ENCODE measurements at places on chromosomes 7 and 10. TPM values are rescaled to one million over a fixed set of nuclear protein-coding genes. Genes with fewer than 3 reads are reported as not detected.
A peak's percentile ranks its signal among the peaks of the same experiment; 100 is the strongest.

PPP1R17 gene
- not detected for polyA plus RNA-seq

HYAL4 gene
- not detected for polyA plus RNA-seq

MKX gene
- polyA plus RNA-seq = not detected

SH2D4B gene
- not detected for polyA plus RNA-seq

EIF3A gene
- polyA plus RNA-seq = 40.5 TPM

TMEM184A gene
- 0.06 TPM for polyA plus RNA-seq

EPDR1 gene
- polyA plus RNA-seq = 3.3 TPM

ZNF775 gene
- 3.3 TPM for polyA plus RNA-seq

ARHGAP22 gene
- polyA plus RNA-seq = not detected

DNA sequence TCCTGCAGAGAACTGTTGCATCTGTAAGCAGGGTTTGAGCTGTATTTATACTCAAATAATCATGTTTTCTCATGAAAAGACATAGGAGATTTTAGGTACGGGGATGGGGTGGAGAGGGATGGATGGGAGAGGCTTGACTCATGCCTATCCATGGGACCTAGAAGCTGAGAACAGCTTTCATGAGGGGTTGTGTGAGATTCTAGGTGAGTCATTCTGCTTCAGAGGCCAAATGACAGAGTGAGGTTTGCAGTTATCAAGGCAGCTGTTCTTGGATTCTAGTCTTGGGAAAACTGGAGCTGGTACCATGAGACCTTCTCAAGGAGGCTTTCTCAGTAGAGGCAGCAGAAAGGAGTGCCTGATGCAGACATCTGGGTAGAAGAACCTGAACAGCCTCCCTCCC is 746.9 kb downstream of the TYW1 start:
- no peaks in the 10 kb centered on the region for H3K27me3 ChIP-seq
- H3K27ac ChIP-seq = no peak overlapping the region
- no peak for DNase-seq
- no peak overlapping the region for H3K4me3 ChIP-seq
- no peaks in the 10 kb centered on the region for H3K36me3 ChIP-seq

DNA sequence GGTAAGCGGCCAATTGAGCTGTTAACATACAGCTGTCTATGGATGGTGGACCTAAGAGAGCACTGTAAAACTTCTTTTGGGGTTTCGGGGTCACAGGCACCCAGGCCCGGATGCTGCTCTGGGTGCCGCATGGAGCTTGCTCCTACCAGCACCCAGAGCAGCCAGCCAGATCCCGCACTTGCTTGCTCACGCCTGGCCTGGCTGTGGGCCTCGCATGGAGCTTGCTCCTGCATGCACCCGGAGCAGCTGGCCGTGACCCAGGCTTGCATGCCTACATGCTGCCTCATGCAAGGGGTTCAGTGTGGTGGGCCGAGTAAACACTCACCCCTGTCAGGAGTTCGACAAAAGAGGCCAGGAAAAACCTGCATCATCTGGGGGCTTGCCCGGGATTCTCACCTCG is 896.9 kb downstream of the SORCS1 start:
- DNase-seq = no peak
- H3K27ac ChIP-seq = no peak overlapping the region
- H3K4me3 ChIP-seq = no peak overlapping the region
- no peaks in the 10 kb centered on the region for H3K36me3 ChIP-seq

GRCh38 chr10:89479771-89480446 is 55.5 kb downstream of the SLC16A12 start:
- no peak overlapping the region for H3K4me3 ChIP-seq
- DNase-seq = no peak
- no peaks in the 10 kb centered on the region for H3K4me1 ChIP-seq
- H3K36me3 ChIP-seq = no peaks in the 10 kb centered on the region

DNA sequence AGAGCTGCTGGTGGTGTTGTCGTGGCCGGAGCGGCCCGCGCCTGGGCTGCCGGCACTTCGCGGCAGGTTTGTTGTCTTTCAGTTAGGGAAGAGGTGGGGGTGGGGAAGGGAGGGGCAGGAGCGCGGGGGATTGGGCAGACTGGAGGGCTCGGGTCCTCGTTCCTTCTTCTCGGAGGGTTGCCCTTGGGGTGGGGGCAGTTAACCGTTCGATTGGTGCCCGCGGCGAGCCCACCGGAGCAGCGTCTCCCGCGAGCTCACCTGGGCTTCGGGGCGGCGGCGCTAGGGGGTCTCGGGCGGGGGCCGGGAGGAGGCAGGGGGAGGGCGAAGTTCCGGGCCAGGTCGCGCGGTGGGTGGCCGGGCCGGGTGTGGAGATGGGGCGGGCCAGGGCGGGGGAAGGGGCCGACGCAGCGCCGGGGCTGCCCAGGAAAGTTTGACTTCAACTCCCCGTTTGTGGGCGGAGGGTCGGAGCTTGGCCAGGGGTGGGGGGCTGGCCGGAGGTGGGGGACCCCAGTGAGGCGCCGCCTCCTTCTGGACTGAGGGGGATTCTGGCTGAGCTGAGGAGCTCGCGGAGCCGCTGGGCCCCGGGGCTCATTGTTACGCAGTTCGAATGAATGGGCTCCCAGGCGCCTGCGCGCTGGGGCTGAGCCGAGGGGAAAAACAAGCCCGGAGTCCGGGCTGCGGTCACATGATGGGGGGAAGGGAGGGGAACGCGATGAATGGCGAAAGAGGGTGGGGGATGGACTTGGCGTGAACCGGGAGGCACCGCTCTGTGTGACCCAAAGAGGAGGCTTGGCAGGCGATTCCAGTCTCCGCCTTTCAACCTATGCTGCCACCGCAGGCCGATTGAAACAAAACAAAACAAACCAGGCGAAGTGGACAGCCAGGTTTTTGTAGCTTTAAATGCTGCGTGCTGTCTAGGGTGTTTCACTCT is 582 bp downstream of the HBP1 start:
- H3K36me3 ChIP-seq = no peaks in the 10 kb centered on the region
- H3K27ac ChIP-seq = peak overlapping the region; percentile 100
- H3K4me3 ChIP-seq = peak overlapping the region; percentile 62
- peak; percentile 72 for DNase-seq

DNA sequence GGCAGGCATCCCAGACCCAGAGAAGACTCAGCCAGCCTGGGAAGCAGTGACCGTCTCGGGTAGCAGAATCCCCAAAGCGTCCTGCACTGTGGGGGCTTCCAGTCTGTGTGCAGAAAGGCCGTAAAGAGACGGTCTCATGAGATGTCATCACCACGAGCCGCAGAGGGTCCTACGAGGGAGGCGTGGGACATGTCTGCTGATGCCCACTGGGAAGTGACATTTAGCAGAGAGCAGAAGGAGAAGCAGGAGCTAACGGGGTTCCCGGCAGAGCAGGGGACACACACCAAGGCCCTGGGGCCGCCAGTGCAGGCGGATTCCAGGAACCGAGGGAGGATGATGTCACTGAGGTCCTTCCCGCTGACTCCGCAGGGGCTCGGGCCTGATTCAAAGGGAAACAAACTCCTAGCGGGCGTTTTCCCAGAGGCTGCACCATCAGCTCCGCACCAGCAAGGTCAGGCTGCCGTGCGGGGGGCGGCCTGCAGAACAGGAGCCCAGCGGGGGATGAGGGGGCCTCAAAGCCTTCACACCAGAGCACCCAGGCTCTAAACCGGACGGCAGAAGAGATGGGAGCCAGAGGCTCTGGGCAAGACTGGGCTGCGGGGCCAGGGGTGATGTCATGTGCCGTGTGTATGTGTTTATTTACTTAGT is 85.4 kb upstream of the PDGFA start:
- no peak for DNase-seq
- H3K4me3 ChIP-seq = peak overlapping the region; percentile 26
- H3K36me3 ChIP-seq = peaks cover 8% of the 10 kb centered on the region
- peak overlapping the region; percentile 86 for H3K27ac ChIP-seq
- H3K27me3 ChIP-seq = no peaks in the 10 kb centered on the region

- H3K27me3 ChIP-seq = no peaks in the 10 kb centered on the region
- DNase-seq = no peak
- no peak overlapping the region for H3K27ac ChIP-seq
- no peaks in the 10 kb centered on the region for H3K36me3 ChIP-seq
Measured at GRCh38 chr10:130012129-130012528, 48.1 kb upstream of the EBF3 start.

DNA sequence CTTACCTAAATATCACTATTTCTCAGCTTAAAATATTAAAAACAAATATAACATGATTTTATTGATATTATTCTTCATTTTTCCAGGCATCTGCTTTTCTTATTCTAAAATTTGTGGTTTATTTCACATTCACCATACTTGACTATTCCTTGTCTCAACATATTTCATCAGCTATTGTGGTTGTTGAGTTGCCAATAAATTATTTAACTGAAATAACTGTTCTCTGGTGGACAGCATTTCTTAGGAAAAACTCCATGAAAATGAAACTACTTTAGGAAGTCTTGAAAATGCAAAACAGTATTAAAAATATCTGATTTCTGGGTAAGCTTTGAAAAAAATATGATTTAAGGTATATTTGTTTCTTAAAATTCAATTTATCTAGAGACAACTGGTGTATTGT is 122.9 kb upstream of the SEMA3A start:
- no peaks in the 10 kb centered on the region for H3K4me1 ChIP-seq
- no peak overlapping the region for H3K4me3 ChIP-seq
- no peaks in the 10 kb centered on the region for H3K27me3 ChIP-seq
- DNase-seq = no peak
- H3K36me3 ChIP-seq = no peaks in the 10 kb centered on the region

DNA sequence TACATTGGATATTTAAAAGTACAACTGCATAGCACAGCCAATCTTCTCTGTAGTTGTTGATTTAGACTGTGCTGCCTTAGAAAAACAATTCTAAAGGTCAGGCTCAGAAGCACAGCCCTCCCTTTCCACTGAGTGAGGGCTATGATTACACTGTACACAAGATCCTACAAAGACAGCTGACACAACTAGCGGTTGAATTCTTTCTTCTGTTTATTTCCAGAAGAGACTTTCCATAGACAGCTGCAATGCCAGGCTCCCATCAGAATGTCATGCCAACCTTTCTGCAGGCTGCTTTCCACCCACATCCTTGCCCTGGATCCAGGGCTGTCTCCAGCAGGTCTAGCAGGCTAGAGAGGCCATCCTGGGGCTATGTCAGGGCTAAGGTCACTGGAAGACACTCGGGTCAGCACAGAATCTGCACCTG is 39.3 kb downstream of the FAM13C start:
- DNase-seq = no peak
- no peaks in the 10 kb centered on the region for H3K36me3 ChIP-seq
- H3K27me3 ChIP-seq = no peaks in the 10 kb centered on the region
- no peak overlapping the region for H3K27ac ChIP-seq
- no peak overlapping the region for H3K4me3 ChIP-seq
- no peaks in the 10 kb centered on the region for H3K4me1 ChIP-seq

DNA sequence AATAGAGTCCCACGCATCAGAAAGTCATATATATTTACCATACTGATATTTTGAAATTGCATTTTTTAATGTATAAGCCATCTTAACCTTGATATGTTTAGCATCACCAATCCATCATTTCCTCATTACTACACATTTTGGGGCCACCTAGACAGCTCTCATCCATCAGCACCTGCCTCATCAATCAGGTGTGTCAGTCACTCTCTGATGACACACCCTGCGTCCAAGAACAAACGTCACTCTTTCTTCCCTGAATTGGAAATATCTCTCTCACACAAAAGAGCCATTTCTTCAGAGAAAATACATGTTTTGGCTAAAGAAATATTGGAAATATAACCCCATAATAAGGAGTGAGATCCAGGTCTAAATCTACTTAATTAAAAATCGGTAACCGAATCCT is 38.9 kb upstream of the RSU1 start:
- no peaks in the 10 kb centered on the region for H3K27me3 ChIP-seq
- no peak for DNase-seq
- H3K4me1 ChIP-seq = no peaks in the 10 kb centered on the region
- no peaks in the 10 kb centered on the region for H3K36me3 ChIP-seq

- no peaks in the 10 kb centered on the region for H3K4me1 ChIP-seq
- H3K27ac ChIP-seq = no peak overlapping the region
- no peak overlapping the region for H3K4me3 ChIP-seq
- H3K36me3 ChIP-seq = no peaks in the 10 kb centered on the region
- DNase-seq = no peak
- H3K27me3 ChIP-seq = peaks cover 3% of the 10 kb centered on the region
Measured at GRCh38 chr7:123023126-123023525, 27.6 kb upstream of the TAS2R16 start.

DNA sequence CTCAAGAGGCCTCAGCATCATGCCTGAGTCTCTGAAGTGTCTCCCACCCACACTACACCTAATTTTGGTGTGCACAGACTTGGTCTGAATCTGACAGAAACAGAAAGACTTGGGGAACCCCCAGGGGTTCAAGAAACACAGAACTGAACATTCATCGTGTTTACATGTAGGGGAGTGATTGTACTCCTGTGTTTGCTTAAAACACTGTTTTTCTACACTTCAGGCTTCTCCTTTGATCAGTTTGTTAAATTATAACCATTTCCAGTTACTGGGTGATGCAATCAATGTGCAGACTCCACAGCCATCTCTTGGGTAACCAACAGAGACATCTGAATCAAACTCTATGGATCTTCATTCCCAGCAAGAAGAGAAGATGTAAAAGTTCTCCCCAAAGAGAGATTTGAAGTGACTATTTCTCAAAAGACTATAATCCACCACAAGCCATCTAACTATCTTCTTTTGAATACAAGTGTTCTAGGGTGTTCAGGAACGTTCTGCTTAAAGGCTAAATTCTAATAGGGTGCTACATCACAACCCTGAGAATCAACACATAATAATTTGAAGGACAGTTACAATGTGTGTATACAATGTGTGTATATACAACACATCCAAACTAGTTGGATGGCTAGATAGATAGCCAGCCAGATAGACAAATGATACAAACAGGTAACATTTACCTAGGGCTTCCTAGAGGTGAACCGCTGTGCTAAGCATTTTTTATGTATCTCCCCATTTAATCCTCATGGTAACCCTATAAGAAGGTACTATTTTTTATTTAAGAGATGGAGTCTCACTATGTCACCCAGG is 34.2 kb downstream of the DNAJC12 start:
- no peaks in the 10 kb centered on the region for H3K27me3 ChIP-seq
- H3K4me1 ChIP-seq = no peaks in the 10 kb centered on the region
- H3K27ac ChIP-seq = no peak overlapping the region
- no peaks in the 10 kb centered on the region for H3K36me3 ChIP-seq
- no peak overlapping the region for H3K4me3 ChIP-seq

DNA sequence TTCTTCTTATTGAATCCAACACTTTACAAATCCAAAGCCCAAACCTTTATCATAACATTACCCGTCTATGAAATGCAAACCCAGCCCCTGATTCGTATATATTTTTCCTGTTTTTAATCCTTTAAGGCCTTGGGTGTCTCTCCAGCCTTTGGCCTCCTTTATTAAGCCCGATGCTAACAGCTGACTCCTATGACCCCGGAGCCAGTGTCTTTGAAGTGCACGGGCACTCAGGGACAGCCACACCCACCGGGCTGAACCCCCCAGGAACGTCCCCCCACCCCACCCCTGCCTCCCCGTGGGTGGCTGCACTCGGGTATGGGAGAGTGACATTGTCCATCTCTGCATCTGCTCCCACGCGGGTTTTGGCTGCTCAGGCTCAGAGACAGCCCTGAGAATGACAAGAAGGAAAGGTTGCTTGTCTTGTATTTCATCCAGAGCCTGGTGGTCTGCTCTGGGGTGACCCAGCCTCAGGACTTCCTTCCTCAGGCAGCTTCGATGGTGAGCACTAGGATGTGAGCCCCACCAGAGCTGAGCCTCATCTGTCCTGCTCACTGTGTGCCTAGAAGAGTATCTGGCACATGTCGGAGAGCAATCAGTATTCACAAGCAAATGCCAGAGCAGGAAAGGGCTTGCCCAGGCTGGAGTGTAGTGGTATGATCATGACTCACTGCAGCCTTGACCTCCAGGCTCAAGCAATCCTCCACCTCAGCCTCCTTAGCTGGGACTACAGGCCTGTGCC is 210.4 kb downstream of the SKIDA1 start:
- DNase-seq = no peak
- no peak overlapping the region for H3K27ac ChIP-seq
- no peak overlapping the region for H3K4me3 ChIP-seq
- H3K36me3 ChIP-seq = no peaks in the 10 kb centered on the region
- H3K4me1 ChIP-seq = no peaks in the 10 kb centered on the region
- no peaks in the 10 kb centered on the region for H3K27me3 ChIP-seq

- H3K27me3 ChIP-seq = no peaks in the 10 kb centered on the region
- no peak for DNase-seq
- H3K4me3 ChIP-seq = no peak overlapping the region
Measured at GRCh38 chr7:26159243-26159642, 7.2 kb downstream of the NFE2L3 start.
